ENCODE measurements at places on chromosomes 1 and 21. TPM values are rescaled to one million over a fixed set of nuclear protein-coding genes. Genes with fewer than 3 reads are reported as not detected.

PDZK1 gene
- total RNA-seq, result under 0.01 TPM

GIPC2 gene
- 0.48 TPM for total RNA-seq

IL12RB2 gene
- total RNA-seq, result 1.1 TPM

MAN1C1 gene
- 0.64 TPM for total RNA-seq

CFHR3 gene
- not detected for total RNA-seq

CNIH3 gene
- total RNA-seq, result 1.7 TPM

OR14K1 gene
- total RNA-seq, result not detected
